ENCODE measurements at places on chromosomes 5 and 9. TPM values are rescaled to one million over a fixed set of nuclear protein-coding genes. Genes with fewer than 3 reads are reported as not detected.
A peak's percentile ranks its signal among the peaks of the same experiment; 100 is the strongest.

EGFL7 gene
- total RNA-seq: 4.6 TPM

DNA sequence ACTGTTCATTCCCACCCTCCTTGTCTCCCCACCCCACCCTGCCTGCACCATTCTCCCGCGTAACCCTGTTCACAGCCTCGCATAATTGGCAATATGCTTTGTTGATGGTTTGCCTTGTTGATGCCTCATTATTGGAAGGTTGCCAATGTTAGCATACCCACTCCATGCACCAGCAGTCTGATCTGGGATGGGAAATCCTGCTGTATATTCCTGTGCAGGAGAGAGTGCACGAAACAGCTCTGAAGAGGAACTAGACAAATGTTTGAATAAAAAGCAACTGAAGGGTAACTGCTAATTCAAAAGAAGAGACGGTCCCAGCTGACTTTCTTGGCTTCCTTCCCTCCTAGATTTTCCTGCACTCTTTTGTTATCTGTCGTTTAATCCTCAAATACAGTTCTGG is 271.7 kb upstream of the TLE4 start:
- DNase-seq: no peak

DNA sequence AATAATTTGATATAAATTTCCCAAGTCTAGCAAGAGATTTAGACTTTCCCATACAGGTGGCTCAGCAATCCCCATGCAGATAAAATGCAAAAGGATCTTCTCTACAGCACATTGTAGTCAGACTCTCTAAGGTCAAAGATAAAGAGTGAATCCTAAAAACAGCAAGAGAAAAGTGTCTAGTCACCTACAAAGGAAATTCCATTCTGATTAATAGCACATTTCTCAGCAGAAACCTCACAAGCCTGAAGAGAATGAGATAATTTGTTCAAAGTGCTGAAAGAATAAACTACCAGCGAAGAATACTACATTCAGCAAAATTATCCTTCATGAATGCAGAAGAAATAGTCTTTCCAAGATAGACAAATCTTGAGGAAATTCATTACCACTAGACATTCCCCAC is 493.3 kb downstream of the PRELID2 start:
- peak; percentile 7 for DNase-seq

DNA sequence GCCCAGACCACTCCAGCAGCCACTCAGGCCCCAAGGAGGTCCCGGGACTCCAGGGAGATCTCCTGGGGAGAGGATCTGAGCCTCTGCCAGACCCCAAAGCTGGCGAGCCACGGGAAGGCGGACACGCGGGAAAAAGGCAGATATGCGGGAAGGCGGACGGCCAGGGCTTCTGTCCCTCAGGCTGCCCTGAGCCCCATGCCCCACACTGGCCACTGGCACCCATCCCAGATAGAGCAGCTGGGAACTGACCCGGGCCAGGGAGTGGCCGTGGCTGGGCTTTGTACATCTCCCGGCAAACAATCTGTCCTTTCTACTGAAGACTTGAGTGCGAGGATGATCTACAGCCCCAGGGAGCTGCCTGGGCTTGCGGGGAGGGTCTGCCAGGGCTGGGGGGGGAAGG is 21.1 kb upstream of the NOTCH1 start:
- no peak for DNase-seq

GRCh38 chr5:90477621-90478215 is 3.1 kb downstream of the POLR3G start:
- DNase-seq: no peak

DNA sequence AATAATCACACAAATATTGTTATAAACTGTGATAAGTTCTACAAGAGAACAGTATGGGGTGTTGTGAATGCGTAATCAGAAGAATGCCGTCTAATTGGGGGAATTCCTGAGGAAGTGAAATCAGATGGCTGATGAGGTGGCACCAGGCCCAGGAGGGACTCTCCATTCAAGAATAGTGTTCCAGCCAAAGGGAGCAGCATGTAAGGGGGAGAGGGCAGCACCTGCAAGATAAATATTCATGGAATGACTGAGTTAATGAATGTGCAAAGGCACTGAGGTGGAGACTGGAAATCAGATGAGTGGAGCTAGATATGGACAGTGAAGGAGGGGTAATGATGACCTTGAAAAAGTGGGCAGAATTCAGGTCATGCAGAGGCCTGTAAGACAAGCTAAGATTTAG is 250.6 kb downstream of the ARRDC3 start:
- no peak for DNase-seq

SPATA31C1 gene
- total RNA-seq: not detected

GRCh38 chr9:109203761-109204360 is 36.8 kb upstream of the FRRS1L start:
- no peak for DNase-seq

DNA sequence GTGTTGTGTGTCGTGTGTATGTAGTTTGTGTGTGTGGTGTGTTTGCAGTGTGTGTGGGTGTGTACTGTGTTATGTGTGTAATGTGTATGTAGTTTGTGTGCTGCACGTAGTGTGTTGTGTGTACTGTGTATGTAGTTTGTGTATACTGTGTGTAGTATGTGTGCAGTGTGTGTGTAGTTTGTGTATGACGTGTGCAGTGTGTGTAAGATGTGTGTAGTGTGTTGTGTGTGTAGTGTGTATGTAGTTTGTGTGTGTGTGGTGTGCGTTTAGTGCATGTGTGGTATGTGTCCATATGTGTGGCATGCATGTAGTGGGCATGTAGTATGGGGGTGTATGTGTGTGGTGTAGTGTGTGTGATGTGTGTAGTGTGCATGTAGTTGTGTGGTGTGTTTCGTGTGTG is 39.6 kb downstream of the SYK start:
- DNase-seq: no peak

GRCh38 chr9:110583237-110583636 is 3.7 kb upstream of the SVEP1 start:
- DNase-seq: peak; percentile 66

DNA sequence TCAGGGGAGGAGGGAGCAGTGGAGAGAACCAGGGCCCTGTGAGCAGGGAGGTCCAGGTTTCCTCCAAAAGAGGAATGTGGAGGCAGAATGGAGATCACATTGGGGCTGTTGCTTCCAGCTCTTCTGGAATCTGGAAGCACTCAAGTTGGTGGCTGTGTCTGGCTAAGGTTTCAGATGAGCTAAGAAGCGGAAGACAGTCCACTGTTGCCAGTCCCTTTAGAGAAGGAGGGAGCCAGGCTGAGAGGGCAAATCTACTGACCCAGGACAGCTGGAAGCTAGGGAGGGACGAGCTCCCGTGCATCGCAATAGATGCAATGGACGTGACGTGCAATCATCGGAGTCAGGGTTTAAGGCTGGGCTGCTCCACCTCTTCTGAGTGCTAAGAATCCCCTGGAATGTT is 71.2 kb downstream of the TENT4A start:
- no peak for DNase-seq

GRCh38 chr9:124352616-124353015 is 62.6 kb downstream of the PSMB7 start:
- no peak for DNase-seq

DNA sequence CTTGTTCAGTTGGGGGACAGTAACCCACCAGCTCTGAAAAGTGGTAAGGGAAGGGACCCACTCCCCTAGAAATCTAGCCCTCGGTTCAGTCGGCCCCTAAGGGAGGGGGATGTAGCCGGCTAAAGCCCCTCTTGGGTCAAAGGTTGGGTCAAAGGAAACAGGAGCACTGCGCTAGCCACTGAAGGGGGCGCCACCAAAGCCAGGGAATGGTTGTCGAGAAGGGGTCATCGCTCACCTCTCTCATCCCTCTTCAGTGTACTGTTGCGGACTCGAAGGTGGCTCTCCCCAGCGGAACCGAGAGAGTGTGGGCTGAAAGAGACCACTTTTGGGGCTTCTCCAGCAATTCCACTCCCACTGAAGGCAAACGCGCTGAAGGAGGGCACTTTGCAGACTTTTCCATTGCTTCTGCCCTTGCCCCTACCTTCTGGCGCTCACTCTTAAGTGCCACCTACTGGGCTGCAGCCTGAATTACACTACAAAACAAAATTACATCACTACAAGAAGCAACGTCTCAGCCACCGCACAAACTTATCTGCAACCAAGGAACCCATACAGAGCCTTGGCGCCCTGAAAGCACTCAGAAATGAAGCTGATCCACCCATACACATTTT is 396.9 kb downstream of the PDE4D start:
- DNase-seq: peak; percentile 11

DNA sequence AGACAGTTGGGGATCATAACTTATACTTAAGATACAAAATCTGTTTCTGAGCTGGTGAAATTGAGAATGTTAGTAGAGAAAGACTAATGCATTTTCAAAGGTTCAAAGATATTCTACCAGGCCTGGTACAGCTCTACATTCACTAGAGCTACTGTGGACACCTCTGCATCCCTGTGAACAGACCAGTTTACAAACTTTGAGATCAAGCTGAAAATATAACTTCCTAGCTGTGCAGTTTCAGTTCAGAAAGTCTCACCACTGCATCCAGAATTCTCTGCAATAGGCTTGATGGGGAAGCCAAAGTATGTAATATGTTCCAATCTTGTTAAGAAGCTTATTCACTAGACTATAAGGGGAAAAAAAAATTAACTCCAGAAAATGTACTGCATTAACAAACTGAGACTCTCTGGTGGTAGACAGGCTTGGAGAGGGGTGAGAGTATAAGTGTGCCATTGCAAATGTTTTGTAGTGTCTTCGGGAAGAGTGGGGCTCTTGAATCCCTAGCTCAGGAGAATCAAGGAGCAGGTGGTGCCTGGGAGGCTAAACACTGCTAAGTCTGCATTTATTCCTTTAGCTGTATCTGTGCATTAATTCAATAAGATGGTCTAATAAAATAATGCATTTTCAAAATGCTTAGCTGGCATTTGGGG is 671.9 kb downstream of the NR2F1-AS1 start:
- DNase-seq: no peak

GRCh38 chr5:8436924-8437323 is 568.0 kb downstream of the MTRR start:
- no peak for DNase-seq

C5orf52 gene
- total RNA-seq: not detected

DNA sequence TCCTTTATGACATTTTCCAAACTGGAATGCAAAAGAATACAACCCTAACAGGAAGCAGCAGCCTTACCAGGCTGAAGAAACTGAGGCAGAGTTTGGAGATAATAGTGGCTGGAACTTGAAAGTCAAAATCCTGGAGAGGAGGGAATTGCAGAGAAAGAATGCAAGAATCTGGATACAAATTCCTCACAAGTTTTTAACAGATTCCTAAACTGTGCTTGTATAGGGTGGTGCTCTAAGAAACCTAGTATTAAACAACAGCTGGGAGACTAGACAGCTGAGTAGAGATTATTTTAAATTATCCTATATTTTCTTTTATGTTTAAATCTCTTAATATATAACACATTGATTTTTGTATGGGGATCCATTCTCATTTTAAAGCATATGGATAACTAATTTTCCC is 30.7 kb downstream of the INVS start:
- no peak for DNase-seq

DNA sequence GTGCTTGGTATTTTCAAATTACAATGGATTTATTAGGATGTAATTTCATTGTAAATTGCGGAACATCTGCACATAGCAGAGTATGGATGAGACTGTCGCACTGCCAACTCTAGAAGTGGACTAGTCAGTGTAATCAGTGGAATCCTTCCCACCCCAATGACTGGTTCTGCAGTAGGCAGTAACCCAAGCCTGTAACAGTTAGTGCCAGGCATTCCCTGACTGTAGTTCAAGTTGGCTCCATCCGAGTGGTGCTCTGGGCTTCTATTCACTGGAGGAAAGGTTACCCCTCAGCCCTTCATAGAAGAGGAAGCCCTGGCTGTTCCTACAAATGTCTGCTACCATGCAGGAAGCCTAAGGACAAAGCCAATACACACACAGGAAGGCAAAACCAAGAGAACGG is 23.2 kb downstream of the AK3 start:
- no peak for DNase-seq

DNA sequence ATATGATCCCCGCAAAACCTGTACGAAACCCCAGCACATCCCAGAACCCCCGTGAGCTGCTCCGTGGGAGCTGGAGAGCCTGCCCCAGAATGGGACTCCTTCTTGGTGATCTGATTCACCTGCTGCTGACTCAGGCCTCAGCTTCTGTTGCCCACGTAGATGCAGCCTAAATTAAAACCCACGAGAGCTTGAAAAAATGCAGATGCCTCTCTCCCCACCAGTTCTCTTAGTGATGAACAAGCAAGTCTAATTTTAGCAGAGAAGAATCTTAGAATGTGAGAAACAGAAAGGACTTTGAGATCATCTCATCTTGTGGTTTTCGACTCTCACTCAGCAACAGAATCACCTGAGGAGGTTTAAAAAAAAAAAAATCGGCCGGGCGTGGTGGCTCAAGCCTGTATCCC is 57.6 kb downstream of the TMOD1 start:
- no peak for DNase-seq

DNA sequence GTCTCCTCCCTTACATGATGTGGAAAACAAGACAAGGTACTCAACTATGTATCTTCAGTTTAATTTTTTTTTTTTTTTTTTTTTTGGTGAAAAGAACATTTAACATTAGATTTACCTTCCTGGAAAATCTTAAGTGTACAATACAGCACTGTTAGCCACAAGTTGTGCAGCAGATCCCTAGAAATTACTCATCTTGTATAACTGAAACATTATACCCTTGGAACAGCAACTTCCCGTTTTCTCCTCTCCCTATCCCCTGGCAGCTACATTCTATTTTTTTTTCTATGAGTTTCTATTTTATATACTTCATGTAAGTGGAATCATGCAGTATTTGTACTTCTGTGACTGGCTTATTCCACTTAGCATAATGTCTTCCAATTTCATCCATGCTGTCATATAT is 421.9 kb upstream of the FTMT start:
- DNase-seq: no peak

GRCh38 chr9:74777136-74777879 is 110.4 kb downstream of the TRPM6 start:
- peak; percentile 54 for DNase-seq

- DNase-seq: peak; percentile 58
These were observed 1.4 kb downstream of the PRR16 start for GRCh38 chr5:120465436-120465961.

DNA sequence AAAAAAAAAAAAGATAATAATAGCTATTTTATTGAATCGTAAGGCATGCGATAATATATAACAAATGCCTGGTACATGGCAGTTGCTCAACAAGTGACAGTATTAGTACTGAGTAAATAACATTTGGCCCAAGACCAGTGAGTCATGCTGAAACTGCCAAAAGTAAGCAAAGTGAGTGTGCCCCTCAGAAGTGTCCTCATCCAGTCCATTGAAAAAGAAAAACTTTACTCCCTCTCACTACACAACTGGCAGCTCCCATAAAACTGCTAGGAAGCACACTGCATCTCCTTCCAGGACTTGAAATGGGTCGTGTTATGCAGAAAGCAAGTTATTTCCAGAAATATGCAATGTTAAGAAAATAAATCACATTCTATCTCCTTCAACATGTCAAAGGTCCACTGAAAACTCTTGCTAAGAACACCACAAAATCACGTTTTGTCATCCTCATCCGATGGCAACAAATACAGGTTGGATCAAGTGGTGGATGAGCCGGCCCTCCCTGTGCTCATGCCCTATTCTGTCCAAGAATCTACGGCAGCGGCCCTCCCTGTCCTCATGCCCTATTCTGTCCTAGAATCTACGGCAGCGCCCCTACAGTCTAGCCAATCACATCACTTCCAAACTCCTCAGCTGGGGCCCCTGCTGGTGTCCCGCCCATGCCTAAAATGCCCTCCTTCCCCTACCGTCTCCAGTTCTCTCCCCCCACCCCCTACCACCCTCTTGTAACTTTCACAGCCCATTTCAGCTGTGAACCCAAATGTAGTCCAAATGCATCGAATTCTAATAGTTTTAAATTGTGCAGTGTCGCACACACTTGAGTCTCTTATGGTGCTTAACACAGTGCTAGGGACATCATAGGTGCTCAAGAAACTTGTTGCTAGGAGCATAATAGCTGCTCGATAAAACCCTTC is 12.5 kb downstream of the PTCH1 start:
- DNase-seq: no peak

GRCh38 chr9:32705059-32705458 is 69.6 kb upstream of the TAF1L start:
- no peak for DNase-seq
